ENCODE measurements at places on chromosomes 16 and 17.

DNA sequence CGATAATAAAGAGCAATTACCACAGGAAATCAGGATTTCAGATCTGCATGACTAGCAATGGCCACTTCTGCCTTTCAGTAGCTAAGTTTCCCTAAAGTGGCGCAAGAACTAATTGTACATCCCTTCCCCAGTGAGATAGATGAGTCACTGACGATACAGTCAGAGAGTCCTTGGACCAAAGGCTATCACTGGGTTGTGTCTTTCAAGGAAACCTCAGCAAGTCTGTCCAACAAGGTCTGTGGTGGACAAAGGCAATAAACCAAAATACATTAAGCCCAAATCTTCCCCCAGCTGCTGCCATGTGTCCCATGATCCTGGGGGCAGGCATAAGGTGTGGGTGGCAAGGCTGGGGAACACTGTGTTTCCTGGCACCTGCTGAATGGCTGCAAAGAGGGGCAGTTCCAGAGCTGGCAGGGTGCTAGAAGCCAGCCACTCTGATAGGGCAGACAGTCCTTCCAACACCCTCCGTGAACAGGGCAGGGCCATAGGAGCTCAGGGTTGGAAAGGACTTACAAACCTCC lies 20.5 kb upstream of the MTMR4 start:
- no peak for DNase-seq

- peak; percentile 54 for DNase-seq
Measured at GRCh38 chr17:43338886-43339516, 59.8 kb upstream of the ARL4D start.

DNA sequence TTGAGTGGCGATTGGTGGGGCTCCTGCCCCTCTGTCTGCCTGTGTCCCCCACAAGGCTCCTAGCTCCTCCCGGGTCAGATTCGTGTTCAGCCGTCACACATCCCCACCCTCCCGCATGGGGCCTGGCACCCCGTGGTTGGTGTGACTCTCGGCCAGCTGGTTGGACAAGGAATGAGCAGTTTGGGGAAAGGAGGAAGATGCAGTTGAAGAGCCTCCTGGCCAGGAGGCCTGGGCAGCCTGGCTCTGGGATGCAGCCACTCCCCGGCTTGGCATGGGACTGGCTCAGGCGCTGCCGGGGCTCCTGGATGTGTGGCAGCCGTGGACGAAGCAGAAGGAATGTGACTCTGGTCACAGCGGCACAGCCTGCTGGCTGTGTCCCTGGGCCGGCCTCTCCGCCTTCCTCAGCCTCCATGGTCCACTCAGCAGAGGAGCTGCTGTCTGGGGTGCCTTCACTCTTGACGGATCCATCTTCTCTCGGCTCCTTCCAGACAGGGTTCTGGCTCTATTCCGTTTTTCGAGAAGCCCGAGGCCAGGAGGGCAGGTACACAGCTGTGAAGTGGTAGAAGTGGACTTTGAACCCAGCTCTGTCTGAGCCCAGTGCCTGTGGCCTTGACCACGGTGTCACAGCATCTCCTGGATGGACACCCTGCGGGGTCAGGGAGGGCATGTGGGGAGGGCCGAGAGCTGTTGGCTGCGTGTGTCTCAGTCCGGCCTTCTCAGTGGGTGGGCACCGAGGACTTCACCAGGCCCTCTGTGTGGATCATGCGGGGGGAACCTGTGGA lies 2.1 kb downstream of the TRAF7 start:
- DNase-seq: no peak

DNA sequence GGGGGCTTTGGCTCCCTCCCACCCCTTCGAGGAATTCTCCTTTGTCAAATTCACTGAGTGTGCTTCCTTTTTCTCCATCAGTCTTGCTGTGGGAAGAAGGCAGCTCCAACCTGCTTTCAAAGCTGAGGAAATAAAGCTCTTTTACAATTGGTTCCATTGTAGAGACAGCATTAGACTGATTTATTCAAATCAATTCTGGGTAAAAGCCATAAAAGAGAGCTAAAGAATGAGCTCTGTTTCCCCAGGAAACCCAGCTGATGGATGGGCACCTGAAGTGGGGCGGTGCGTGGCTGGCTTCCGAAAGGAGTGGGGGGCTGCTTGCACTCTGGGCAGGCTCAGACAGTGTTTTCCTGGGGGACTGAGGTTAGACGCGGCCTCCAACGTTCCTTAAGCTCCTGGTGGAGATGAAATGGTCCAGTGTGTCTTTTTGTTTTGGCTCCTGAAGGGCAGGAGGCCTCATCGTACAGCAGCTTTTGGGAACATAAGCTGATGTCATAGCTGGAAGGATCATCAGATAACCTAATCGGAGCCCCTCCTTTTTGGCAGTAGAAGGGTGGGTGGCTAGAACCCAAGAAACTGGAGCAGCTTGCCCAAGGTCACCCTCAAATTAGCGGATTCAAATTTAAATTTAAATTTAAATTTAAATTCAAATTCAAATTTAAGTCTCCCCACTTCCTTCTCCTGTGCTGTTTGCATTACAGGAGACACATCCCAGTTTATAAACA lies 128.5 kb upstream of the EEF2KMT start:
- DNase-seq: no peak

DNA sequence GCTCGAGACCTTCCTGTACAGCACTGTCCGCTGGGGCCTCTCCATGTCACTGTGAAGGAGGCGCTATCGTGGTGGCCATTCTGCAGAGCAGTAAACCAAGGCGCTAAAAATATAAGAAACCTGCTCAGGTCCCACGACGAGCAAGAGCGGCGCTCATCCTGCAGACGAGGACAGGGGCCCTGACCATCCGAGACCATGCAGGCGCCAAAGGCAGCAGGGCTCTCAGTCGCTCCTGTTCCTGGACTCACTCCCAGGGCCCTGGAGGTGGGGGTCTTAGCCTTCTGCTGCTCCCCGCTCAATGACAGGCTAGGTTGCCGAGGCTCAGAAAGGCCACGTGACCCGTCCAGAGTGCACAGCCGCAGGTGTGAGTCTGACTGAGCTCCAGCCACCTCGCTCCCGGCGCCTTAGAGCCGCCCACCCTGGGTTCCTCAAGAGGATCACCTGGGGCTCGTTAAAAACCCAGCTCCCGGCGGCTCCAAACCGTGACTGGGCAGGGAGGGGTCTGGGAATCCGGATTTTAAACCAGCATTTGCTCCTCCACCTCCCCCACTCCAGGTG lies 509 bp upstream of the ATP2C2 start:
- no peak for DNase-seq

GRCh38 chr17:82684228-82684841 lies 14.2 kb downstream of the RAB40B start:
- no peak for DNase-seq

GRCh38 chr17:2724784-2725164 lies 13.2 kb upstream of the CLUH start:
- no peak for DNase-seq

DNA sequence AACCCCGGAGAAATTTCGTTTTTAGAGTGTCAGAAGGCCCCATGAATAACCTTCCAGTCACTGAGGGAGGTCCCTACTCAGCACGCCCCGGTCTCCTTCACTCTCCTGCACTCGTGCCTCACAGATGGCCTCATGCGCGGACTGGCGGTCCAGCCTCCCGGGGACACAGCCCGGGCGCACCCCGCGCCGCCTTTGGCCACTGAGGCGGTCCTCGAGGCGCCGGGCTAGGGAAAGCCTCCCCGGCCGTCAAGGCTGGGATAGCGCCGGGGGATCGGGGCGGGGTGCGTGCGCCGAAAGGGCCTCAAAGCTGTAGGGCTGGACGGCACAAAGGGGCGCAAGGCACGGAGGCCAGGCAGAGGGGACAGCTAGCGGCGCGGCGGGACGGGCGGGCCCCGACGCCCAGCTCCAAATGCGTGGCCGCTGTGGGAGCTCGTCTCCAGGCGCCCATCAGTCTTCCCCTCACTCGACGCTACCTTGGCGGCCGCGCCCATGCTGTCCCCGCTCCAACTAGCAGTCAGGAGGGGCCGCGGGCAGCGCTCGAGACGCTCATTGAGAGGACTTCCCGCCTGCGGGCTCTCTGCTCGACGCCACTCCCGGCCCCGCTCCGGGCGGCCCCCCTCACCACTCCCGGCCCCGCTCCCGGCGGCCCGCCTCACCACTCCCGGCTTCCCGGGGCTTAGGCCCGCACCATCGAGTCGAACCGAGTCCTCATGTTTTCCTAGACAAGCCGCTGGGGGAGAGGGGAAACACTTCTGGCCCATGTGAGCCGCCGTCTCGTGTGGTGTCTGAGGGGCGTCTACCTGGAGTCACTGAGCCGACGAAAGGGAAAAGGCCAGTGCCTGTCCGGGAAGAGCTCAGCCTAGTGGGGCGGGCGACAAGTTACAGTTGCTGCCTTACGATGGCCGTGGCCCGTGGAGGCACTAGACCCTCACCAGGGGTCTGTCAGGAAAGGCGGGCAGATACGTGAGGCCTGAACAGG lies at the start of gene USP6:
TSS of gene USP6 (plus strand) at position 360 of the 979 bp plus-strand sequence. CDS start 14,336 bp downstream, outside the sequence.
- DNase-seq: no peak

- no peak for DNase-seq
Measured at GRCh38 chr17:51733166-51733565, 425.3 kb downstream of the CA10 start.

- no peak for DNase-seq
Measured at GRCh38 chr16:974611-975261, 4.0 kb upstream of the LMF1 start.

- no peak for DNase-seq
Measured at GRCh38 chr17:79544142-79544914, 66.5 kb downstream of the RBFOX3 start.

- no peak for DNase-seq
Measured at GRCh38 chr16:78444-79150, 572 bp downstream of the MPG start.

DNA sequence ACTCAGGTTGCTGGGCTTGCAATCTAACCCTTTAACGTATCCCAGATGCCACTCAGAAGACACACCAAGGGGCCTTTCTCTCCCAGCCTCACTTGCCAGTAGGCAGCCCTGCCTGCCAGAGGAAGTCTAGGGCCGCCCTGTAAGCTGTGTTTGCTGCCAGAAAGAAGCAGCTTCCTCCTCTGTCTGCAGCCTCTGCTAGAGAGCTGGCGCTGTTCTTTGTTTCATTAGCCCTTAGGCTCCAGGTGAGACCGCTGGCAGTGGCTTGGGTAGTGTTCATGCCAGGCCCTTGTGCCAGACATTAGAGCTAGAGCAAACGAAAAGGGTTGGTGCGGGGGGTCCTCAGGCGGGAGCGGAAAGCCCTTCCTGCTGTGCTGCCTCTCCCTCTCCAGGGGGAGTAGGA lies 8.9 kb downstream of the CTRL start:
- no peak for DNase-seq

DNA sequence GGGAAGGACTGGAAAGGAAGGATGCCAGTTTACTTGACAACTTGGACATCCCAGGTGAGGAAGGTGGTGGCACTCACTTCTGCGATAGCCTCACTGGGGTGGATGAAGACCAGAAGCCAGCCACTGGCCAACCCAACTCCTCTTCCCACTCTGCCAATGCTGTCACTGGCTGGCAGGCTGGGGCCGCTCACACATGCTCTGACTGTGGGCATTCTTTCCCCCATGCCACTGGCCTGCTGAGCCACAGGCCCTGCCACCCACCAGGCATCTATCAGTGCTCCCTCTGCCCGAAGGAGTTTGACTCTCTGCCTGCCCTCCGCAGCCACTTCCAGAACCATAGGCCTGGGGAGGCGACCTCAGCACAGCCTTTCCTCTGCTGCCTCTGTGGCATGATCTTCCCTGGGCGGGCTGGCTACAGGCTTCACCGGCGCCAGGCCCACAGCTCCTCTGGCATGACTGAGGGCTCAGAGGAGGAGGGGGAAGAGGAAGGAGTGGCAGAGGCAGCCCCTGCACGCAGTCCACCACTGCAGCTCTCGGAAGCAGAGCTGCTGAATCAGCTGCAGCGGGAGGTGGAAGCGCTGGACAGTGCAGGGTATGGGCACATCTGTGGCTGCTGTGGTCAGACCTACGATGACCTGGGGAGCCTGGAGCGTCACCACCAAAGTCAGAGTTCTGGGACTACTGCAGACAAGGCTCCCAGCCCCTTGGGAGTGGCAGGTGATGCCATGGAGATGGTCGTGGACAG lies 4.5 kb downstream of the ZNF646 start:
- no peak for DNase-seq

DNA sequence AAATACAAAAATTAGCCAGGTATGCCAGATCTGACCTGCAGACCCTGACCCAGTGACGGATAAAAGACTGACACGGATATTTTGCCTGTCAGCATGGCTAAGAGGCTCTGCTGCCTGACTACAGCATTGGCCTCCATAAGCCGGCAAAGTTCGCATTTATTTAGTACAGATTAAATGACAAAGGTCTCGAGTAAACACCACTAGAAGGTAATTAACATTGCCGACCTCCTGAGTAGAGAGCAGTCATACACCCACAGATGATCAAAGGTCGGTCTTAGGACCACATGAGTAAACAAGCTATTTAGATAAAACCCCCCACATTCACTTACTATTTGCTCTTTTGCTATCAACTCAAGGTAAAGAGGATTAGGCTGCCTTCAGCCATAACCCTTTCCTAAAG lies 55.7 kb downstream of the KNOP1 start:
- no peak for DNase-seq

DNA sequence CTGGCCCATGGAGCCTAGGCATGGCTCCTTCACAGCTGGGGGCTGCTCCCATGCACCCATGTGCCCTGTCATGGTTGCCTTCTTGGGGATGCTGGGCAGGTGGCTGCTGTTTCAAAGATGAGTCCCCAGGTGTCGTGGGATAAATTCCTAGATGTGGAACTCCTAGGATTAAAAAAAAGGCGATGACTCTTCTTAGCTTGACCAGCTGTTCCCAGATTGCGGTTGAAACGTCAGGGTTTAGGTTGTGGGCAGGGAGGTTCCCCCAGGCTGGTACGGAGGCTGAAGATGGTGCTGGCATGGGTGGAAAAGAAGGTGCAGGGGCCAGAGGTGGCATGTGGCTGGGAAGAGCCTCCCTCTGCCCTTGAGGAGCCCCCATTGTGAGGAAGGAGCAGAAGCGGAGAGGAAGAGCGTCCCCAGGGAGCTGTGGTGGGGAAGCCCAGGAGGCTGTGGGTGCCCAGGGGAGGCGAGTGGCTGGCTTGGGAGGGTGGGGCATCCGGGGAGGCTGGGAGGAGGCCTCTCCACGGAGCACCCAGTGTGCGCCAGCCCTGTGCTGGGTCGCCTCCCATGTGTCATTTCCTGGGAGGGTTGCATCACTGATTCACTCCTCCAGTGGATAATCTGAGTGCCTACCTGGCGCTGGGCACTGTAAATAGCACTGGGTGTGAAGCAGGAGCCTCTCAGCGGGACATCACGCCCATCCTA lies 7.5 kb upstream of the KCNJ12 start:
- DNase-seq: no peak
